COLO829 (cell line): ENCODE measurements at places on chromosomes 6 and 20.
A peak's percentile ranks its signal among the peaks of the same experiment; 100 is the strongest.

DNA sequence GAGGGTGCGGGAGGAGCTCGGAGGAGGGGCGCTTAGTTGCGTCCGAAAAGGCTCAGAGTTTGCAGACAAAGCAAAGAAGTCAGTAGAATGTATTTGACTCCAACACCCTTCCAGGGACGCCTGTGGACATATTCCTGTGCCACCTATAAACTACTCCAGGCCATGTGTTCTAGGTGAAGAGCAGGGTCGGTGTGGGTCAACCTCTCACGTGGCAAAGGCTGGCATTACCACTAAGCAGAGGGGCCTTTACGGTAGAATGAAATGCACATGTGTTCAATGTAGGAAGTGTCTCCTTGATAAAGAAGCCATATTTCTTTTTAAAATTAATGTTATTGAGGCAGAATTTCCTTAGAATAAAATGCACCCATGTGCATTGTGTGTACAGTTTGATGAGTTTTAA lies 15.4 kb downstream of the SIRT5 start:
- DNase-seq = no peak

GRCh38 chr6:136921936-136922684 lies at the start of gene SLC35D3:
Gene SLC35D3, plus strand, starts transcription at chr6:136922301. Its CDS starts 128 bp downstream, at chr6:136922429.
- DNase-seq = no peak

GRCh38 chr20:46305331-46305972 lies 2.8 kb downstream of the CDH22 start:
- DNase-seq = no peak

DNA sequence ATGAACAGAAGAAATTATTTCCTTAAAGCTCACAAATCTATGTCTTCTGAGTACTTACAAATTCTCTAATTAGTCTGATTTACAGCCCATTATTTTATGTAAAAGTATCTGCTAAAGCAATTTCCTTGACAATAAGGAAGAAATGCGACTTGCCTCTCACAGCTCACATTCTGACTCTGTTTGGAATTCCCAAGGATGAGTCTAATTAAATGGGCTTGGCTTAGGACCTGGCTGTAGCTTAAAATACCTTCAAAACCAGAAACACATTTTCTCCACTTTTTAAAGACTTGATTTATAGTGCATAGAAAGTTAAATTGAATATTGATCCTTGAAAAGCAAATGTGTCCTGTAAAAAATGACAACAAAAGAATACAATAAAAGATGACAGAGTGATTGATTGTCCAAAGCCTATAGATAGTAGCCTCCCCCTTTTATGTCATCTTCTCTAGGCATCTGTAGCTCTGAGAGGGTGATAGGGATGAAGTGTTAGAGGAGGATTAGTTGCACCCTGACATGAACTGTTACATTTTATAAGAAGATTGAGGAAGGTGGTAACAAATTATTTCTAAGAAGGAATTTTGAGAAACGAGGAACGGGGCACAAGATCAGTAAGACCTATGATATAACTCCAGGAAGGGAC lies 118.9 kb downstream of the MACROD2 start:
- no peak for DNase-seq

GRCh38 chr20:48006036-48006833 lies 221.0 kb upstream of the SULF2 start:
- no peak for DNase-seq

DNA sequence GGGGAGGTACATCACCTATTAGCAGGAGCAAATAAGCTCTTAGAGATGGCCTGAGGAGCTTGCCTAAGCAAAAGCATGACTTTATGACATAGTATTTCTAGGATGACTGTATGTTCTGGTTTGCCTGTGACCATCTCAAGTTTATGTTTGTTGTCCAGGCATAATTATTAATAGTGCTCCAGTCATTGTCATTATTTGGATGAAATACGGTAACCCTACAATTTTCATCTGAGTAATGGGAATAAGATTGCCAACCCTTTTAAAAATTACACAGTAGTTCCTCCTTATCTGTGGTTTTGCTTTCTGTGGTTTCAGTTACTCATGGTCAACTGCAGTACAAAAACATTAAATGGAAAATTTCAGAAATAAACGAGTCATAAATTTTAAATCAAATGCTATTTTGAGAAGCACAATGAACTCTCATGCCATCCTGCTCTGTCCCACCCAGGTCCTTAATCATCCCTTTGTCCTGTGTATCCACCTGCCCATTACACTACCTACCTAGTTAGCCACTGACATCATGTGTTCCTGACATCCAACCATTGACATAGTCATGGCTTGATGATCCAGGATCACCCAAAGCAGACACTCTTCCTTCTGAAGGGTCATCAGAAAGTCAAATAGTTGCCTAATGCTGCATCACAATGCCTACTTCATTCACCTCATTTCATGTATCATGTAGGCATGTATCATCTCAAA lies 27.0 kb upstream of the TFB1M start:
- DNase-seq = no peak

DNA sequence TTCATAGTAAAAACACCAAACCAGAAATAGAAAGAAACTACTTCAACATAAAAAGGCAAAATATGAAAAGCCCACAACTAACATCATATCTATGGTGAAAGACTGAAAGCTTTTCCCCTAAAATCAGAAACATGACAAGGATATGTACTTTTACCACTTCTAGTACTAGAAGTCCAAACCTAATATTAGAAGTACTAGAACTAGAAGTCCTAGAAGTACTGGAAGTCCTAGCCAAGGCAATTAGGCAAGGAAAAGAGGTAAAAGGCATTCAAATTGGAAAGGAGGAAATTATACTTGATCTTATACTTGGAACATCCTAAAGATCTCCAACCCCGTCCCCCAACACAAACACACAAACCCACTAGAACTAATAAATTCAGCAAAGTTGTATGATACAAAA lies 74.9 kb downstream of the TASP1 start:
- DNase-seq = no peak

GRCh38 chr6:149332602-149333265 lies 15.2 kb downstream of the TAB2 start:
- no peak for DNase-seq

DNA sequence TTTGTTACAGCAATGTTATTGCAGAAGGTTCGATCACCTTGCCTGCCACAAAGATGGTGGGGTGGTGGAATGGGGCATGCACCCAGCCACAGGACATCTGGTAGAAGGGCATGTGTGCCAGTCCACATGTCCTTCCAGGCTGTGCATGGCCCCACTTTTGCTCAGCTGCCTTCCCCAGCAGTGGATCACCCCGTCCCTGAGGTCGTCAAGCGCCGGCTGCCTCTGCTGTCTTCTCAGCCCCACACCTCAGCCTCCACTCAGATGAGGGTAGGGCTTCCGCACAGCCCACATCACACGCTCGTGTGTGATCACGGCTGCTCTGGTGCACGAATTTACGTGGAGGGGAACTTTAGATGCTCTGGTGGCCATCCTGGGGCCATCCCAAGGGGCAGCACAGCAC lies 109.5 kb upstream of the PMEPA1 start:
- no peak for DNase-seq

- no peak for DNase-seq
These were observed 671 bp downstream of the EFHC1 start for GRCh38 chr6:52420668-52421358.

GRCh38 chr6:73671911-73672685 lies 18.3 kb upstream of the SLC17A5 start:
- DNase-seq = no peak

- DNase-seq = no peak
These were observed 61.7 kb upstream of the SHLD1 start for GRCh38 chr20:5688431-5688972.

DNA sequence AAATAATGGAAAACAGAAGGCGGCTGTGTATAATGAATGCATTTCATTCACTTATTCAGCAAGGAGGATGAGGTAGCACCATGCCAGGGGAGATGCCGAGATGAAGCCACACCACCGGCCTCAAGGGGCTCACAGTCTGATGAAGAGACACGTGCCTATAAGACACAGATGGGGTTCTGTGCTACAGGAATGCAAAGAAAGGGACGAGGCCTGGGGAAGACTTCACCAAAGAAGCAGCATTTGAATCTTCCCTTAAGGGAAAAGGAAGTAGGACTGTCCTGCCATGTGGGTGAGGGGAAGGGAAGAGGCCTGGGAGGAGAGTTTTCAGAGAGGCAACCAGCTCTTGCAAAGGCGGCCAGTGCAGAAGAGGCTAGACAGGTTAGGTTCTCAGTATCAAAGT lies 98.9 kb downstream of the PSMG4 start:
- peak; percentile 42 for DNase-seq

DNA sequence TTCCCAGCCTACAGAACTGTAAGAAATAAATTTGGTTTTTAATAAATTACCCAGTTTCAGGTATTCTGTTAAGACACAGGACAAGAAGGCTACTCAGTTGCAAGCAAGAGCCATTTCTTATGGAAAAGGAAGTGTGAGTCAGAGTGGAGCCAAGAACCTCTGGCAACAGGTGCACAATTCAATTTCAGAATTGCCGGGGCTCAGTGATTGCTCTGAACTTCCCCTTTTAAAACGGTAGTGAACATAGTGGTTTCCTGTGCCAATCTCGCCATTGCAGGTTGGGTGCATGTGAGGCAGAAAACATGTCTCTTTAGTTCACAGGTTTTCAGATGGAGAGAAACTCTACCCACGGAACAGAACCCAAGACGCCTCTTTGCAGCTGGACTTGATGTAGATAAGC lies 16.4 kb downstream of the PIGT start:
- no peak for DNase-seq

- DNase-seq = no peak
These were observed 151.4 kb upstream of the PRDM1 start for GRCh38 chr6:105934708-105935107.

DNA sequence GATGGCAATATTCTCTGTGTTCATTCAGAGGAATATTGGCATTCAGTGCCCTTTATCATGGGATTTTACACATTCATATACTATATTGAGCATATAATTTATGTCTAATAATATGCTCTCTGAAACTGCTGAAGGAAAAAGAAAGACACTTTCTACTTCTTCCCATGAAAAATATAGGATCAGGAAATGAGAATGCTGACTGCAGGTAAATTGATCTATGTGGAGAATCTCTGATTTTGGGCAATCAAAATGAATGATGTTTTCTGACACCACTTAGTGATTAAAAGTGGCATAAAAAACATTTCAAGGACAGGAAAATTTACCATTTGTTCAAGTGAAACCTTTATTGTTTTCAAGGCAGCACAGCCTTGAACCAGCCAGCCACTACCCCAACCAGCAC lies 260.1 kb upstream of the STXBP5 start:
- DNase-seq = no peak

DNA sequence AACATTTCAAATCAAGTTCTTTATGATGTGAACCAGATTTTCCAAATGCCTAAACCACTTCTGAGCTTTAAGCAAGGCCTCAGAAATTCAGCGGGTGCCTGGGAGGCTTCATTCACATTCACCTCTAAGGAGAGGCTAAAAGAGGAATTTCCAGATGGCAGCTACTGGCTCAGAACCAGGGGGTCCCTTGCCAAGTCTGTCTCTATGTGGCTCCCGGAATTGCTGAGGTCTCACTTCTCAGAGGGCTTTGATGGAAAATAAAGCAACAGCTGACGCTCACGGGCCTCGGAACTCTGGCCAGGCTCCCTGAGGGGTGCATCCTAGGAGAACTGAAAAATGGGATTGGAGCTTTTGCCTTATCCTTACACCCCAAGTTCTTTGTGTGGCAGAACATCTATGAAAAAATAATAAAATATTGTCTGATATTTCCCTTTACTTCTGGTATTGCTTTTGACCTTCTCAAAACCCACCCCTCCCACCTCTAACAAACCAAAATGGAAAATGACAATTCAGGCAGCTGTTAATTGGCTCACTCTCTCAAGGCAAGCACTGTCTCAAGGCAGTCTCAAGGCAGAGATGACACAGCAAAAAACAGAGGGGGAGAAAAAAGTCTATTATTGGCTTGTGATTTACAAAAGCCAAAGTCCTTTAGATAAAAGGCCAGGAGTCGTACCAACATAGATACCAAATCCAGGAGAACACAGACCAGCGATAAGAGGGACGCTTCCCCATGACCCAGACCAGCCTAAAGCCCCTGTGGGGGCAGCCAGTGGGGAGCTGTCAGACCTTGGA lies 21.8 kb upstream of the LRRN4 start:
- DNase-seq = no peak

GRCh38 chr6:162181741-162182401 lies 545.7 kb downstream of the PRKN start:
- DNase-seq = no peak

DNA sequence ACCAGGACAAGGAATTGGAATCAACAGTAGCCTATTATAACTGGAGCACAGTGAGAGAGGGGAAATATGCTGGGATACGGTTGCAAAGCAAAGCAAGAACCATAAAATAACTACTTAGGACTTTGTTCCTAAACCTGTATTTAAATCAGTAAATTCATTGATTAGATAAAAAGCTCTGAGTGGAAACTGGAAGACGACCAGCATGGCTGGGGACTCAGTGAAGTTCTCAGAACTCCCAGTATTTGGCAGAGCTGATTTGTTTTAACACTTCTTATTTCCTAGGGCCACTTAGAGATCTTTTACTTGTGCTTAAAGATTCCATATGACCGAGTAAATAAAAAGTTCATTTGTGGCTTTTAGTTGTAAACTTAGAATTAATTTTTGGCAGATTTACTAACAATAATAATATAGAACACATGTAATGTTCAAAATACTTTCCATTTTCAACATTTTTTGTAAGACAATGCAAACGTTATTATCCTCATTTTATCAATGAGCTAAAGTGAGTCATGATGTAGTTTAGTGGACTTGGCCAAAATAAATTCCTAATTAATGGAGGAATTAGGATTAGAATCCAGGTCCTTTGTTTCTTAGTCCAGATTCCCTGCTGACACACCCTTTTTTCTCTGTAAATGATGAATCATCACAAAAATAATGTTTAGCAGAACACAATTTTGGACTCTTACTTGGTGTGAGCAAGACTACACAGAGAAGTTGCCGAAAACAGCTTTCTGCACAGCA lies 392.9 kb downstream of the GJA1 start:
- no peak for DNase-seq

- DNase-seq = no peak
These were observed 87.0 kb upstream of the RNF24 start for GRCh38 chr20:4102381-4102780.

DNA sequence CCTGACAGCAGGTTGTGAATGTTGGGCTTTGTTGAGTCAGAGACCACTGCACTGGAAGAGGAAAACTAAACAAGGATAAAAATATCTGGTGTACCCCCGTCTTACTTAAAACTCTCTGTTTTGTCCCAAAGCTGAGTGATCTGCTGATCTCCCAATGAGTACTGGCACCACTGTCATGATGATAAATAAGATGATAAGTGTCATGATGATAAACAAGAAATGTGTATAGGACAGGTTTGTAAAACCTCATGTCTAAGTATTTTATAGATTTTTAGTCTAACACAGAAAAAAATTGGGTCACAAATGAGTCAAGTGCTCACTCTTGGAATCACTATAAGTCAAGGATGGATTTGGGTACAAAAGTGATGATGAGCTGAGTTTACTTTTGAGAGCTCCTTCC lies 8.5 kb upstream of the SIM1 start:
- DNase-seq = no peak
